ENCODE measurements at places on chromosomes 13 and 19. TPM values are rescaled to one million over a fixed set of nuclear protein-coding genes. Genes with fewer than 3 reads are reported as not detected.

The GPR12 gene
- 0.41 TPM for total RNA-seq

The PRR22 gene
- 0.09 TPM for total RNA-seq

The MTUS2 gene
- total RNA-seq, result 0.36 TPM

The PLD3 gene
- total RNA-seq, result 179 TPM

The OR7D2 gene
- not detected for total RNA-seq

The ASF1B gene
- total RNA-seq, result 1.7 TPM

The PTH2 gene
- not detected for total RNA-seq

The KIR3DL1 gene
- not detected for total RNA-seq

The RAB11B gene
- 6.3 TPM for total RNA-seq

The ATP4B gene
- not detected for total RNA-seq

The DPF1 gene
- 2.7 TPM for total RNA-seq

The PRSS57 gene
- not detected for total RNA-seq

The ZNF492 gene
- not detected for total RNA-seq

The OR4F17 gene
- not detected for total RNA-seq

The AMER2 gene
- total RNA-seq, result not detected

The C13orf42 gene
- not detected for total RNA-seq

The AXL gene
- 305 TPM for total RNA-seq

The SELENOV gene
- total RNA-seq, result not detected

The ADM5 gene
- 0.63 TPM for total RNA-seq

The SULT2B1 gene
- total RNA-seq, result not detected

The KLK15 gene
- total RNA-seq, result not detected

The NKG7 gene
- total RNA-seq, result not detected

The ZIM2 gene
- total RNA-seq, result not detected

The ZSCAN5C gene
- not detected for total RNA-seq

The GNG8 gene
- not detected for total RNA-seq

The ZNF415 gene
- total RNA-seq, result 2.3 TPM

The ZNF763 gene
- total RNA-seq, result 3.4 TPM

The SPACA4 gene
- not detected for total RNA-seq

The RGL3 gene
- 0.41 TPM for total RNA-seq

The CGB5 gene
- total RNA-seq, result not detected

The DHX34 gene
- 11.6 TPM for total RNA-seq

The TUBA3C gene
- total RNA-seq, result not detected

The KLK1 gene
- not detected for total RNA-seq

The KCNK6 gene
- 3.7 TPM for total RNA-seq

The UGGT2 gene
- total RNA-seq, result 67.3 TPM

The FGF22 gene
- not detected for total RNA-seq

The CCDC8 gene
- 26.9 TPM for total RNA-seq

The DAND5 gene
- not detected for total RNA-seq

The ZNF534 gene
- not detected for total RNA-seq

The FXYD3 gene
- 1.3 TPM for total RNA-seq

The RYR1 gene
- total RNA-seq, result under 0.01 TPM

The KIR2DL3 gene
- total RNA-seq, result not detected

The MYBPC2 gene
- total RNA-seq, result not detected

The SUGP1 gene
- 22.6 TPM for total RNA-seq

The MCEMP1 gene
- not detected for total RNA-seq

The UNC13A gene
- total RNA-seq, result 0.49 TPM

The KIR2DL1 gene
- not detected for total RNA-seq

The FFAR1 gene
- not detected for total RNA-seq

The SPIB gene
- total RNA-seq, result not detected

The PEAK3 gene
- not detected for total RNA-seq

The CEACAM4 gene
- not detected for total RNA-seq

The DPY19L3 gene
- total RNA-seq, result 36.2 TPM

The HSD17B14 gene
- total RNA-seq, result 3.6 TPM

The LPAR2 gene
- total RNA-seq, result 1.1 TPM

The SPRY2 gene
- total RNA-seq, result 4.6 TPM

The PRTN3 gene
- total RNA-seq, result not detected

The TINCR gene
- total RNA-seq, result 0.08 TPM

The CEACAM21 gene
- not detected for total RNA-seq
